ENCODE measurements at places on chromosomes 5 and 9. TPM values are rescaled to one million over a fixed set of nuclear protein-coding genes. Genes with fewer than 3 reads are reported as not detected.

The PLPPR1 gene
- total RNA-seq: not detected

The SLC1A1 gene
- 4.8 TPM for total RNA-seq

The ANKRD55 gene
- total RNA-seq: not detected

The CAMK2A gene
- 0.47 TPM for total RNA-seq

The ARL14EPL gene
- total RNA-seq: 0.69 TPM
